ENCODE measurements at places on chromosomes 2 and 18. TPM values are rescaled to one million over a fixed set of nuclear protein-coding genes. Genes with fewer than 3 reads are reported as not detected.

UGT1A6 gene
- not detected for total RNA-seq

LRP2 gene
- total RNA-seq = 0.10 TPM

GRCh38 chr2:55418072-55418471 lies 1.6 kb downstream of the CCDC88A start:
- DNase-seq = no peak

COL3A1 gene
- total RNA-seq = not detected

LCT gene
- not detected for total RNA-seq

DNA sequence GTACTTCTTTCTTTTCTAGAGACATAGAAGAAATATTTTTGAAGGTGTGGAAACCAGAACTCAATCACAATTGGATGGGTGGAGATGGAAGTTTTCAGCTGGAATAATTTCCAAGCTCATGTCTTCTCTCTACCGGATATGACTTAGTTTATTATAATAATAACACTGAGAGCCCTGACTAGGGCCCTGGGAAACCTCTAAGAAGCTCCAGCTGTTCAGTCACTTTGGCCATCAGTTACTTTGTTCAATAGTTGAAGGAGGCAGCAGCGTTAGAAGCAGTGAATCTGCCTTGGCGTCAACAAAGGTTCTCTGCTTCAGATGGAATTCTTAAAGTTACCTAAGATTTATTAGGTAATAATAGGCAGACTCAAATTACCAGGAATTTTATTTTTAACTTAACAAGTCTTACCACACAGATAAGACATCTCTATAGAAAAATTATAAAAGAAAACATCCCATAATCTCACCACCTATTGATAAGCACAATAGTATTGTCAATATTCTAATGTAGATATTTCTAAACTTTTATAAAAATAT lies 293.8 kb upstream of the CHAC2 start:
- DNase-seq = no peak

DQX1 gene
- total RNA-seq = 0.13 TPM

DNA sequence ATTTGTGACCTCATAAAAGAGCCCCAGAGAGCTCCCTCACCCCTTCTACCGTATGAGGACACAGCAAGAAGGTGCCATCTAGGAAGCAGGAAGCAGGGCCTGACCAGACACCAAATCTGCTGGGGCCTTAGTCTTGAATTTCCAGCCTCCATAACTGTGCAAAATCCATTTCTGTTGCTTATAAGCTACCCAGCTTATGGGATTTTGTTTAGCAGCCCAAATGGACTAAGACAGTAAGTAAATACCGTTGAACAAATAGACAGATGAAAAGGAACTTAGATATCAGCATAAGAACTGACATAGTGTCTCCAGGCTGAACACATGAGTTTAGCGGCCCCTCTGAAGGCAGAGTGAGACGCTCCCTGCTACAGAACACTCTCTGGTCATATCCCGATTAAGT lies 130.9 kb downstream of the UXS1 start:
- DNase-seq = no peak

TRABD2A gene
- total RNA-seq = 189 TPM

RAX gene
- not detected for total RNA-seq

DNA sequence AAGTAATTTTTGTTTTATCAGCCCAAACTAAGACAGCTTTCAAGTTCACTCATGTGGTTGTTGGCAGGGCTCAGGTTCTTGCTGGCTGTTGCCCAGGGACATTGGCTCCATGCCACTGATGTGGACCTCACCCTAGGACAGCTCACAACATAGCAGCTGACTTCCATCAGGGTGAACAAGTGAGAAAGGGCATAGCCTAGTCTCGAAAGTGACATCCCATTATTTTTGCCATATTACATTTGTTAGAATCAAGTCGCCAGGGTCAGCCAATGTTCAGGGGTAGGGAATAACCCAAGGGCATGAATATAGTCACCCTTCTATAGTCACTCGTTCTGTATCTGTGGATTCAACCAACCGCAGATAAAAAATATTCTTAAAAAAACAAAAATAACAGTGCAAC lies 10.7 kb upstream of the CWC22 start:
- DNase-seq = no peak
